ENCODE measurements at places on chromosomes 6 and 20.

DNA sequence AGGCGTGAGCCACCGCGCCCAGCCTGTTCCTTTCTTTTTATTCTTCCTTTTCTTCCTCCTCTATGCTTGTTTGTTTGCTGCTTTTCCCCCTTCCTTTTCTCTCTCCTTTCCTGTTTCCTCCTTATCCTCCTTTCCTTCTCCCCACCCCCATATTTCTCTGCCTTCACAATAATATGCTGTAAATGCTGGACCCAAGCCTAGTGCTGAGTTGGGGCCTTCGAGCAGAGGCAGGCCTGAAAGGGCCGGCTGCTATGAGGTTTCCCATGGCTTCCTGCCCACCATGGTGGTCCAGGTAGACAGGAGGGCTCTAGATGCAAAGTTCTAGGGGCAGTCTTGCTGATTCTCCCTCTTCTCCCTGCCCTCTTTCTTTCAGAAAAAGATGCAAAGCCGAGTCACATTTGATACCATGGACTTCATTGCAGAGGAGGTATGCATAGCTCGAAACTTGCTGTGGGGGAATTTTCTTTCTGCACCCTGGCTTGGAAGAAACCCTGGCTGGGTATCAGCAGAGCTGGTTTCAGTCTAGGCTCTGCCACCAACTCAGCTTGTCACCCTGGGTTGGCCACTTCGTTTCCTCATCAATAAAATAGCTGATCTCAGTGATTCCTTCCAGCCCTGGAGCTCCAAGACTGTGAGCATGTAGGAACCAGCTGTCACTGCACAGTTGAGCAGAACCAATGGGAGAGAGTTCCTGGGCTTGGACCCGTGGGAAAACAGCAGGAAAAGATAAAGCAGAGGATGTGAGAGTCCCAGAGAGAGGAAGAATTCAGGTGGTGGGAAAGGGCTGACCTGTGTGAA, 7.4 kb downstream of the CNBD2 start:
- H3K36me3 ChIP-seq = no peaks in the 10 kb centered on the region
- H3K27me3 ChIP-seq = no peaks in the 10 kb centered on the region
- no peak for DNase-seq
- H3K4me3 ChIP-seq = no peak overlapping the region
- no peaks in the 10 kb centered on the region for H3K4me1 ChIP-seq

- H3K27ac ChIP-seq = no peak overlapping the region
- no peaks in the 10 kb centered on the region for H3K36me3 ChIP-seq
- peaks cover 5% of the 10 kb centered on the region for H3K27me3 ChIP-seq
- no peaks in the 10 kb centered on the region for H3K4me1 ChIP-seq
- no peak for DNase-seq
- no peak overlapping the region for H3K4me3 ChIP-seq
Measured at GRCh38 chr20:20850407-20850806, 138.0 kb upstream of the RALGAPA2 start.

DNA sequence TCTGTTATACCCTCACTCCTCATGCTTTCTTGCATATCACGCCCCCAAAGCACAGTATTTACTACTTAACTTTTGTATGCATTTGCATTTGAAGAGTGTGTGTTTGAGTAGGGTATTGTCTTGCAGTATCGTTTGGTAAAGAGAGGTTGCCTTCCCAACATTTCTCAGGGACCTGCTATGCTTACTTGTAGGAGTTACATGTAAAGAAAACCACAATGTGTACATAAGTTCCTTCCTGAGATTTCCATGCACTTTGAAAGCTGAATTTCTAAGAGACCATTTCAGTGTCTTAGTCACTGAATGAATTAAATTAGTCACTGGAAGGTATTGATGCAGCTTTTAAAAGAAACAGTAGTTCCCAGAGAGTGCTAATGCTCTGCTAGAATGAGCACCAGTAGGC, 159.3 kb upstream of the LAMA2 start:
- H3K27ac ChIP-seq = no peak overlapping the region
- peaks cover 28% of the 10 kb centered on the region for H3K27me3 ChIP-seq
- no peak for DNase-seq
- no peak overlapping the region for H3K4me3 ChIP-seq
- no peaks in the 10 kb centered on the region for H3K36me3 ChIP-seq
- no peaks in the 10 kb centered on the region for H3K4me1 ChIP-seq

- DNase-seq = no peak
- H3K4me1 ChIP-seq = no peaks in the 10 kb centered on the region
- no peak overlapping the region for H3K27ac ChIP-seq
- no peak overlapping the region for H3K4me3 ChIP-seq
- H3K36me3 ChIP-seq = no peaks in the 10 kb centered on the region
Measured at GRCh38 chr6:56691286-56691595, 48.6 kb upstream of the DST start.

DNA sequence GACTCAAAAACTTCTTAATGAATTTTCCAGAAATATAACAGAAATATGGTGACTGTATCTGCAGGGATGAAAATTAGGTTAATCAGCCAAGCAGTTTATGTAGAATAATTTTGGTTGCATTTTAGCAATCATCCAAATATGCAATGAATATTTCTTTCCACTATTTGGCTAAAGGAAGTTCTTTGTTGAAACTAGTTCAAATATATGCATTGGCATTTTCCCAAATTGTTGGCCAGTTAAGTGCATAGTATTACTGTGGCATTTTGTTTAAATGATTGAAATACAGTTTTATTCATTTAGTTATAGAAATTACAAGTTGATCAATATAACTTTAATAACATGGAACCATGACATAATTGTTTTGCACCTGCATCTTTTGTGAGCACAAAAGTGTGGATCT, 115.5 kb downstream of the DOK5 start:
- no peak overlapping the region for H3K4me3 ChIP-seq
- H3K27me3 ChIP-seq = peaks cover 23% of the 10 kb centered on the region
- no peaks in the 10 kb centered on the region for H3K36me3 ChIP-seq
- H3K27ac ChIP-seq = no peak overlapping the region
- no peak for DNase-seq

- peaks cover 2% of the 10 kb centered on the region for H3K36me3 ChIP-seq
- H3K27me3 ChIP-seq = peaks cover 2% of the 10 kb centered on the region
- H3K4me3 ChIP-seq = no peak overlapping the region
- no peak for DNase-seq
Measured at GRCh38 chr6:130796313-130796905, 30.8 kb upstream of the SMLR1 start.

GRCh38 chr6:111474106-111474505, 8.9 kb downstream of the REV3L start:
- peaks cover 49% of the 10 kb centered on the region for H3K4me1 ChIP-seq
- DNase-seq = no peak
- no peaks in the 10 kb centered on the region for H3K27me3 ChIP-seq
- peaks cover 2% of the 10 kb centered on the region for H3K36me3 ChIP-seq
- no peak overlapping the region for H3K27ac ChIP-seq

DNA sequence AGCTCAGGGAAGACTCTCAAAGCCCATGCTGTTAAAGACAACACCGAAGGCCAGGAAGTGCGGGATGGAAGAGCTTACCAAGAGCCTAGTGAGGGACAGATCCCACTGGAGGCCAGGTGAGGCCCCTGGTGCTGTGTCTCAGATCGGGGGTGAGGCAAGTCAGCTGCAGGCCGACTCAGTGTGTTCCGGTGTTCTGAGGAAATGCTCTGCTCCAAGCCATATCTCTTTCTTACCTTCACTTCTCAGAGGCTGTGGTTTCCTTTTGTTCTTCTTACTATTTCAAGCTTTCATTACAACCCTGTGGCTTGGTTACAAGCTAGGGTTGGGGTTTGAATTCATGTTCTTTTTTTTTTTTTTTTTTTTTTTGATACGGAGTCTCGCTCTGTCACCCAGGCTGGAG, 114.3 kb upstream of the ZFP64 start:
- DNase-seq = peak; percentile 49
- no peaks in the 10 kb centered on the region for H3K27me3 ChIP-seq
- no peak overlapping the region for H3K4me3 ChIP-seq
- peak overlapping the region; percentile 45 for H3K27ac ChIP-seq
- H3K36me3 ChIP-seq = no peaks in the 10 kb centered on the region
- peaks cover 56% of the 10 kb centered on the region for H3K4me1 ChIP-seq

DNA sequence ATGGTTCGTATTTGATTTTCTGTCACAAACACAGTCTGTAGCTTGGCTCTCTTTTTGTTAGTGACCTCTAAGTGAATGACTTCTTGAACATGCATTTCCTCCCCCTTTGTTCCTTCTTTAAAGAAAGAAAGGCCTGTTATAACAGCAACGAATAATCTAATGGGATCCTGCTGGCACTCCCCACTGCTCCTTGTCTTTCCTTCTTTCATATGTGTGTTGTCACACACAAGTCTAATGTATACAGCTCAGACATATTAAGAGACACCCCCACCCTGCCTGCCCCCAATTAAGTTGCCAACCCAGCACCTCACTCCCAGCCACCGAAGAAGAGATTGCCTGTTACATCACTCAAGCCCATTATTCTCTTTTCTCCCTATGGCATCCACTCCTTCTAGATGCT, 4.9 kb upstream of the SAMD5 start:
- no peak overlapping the region for H3K4me3 ChIP-seq
- H3K36me3 ChIP-seq = no peaks in the 10 kb centered on the region
- no peak overlapping the region for H3K27ac ChIP-seq
- peaks cover 7% of the 10 kb centered on the region for H3K4me1 ChIP-seq
- no peak for DNase-seq

DNA sequence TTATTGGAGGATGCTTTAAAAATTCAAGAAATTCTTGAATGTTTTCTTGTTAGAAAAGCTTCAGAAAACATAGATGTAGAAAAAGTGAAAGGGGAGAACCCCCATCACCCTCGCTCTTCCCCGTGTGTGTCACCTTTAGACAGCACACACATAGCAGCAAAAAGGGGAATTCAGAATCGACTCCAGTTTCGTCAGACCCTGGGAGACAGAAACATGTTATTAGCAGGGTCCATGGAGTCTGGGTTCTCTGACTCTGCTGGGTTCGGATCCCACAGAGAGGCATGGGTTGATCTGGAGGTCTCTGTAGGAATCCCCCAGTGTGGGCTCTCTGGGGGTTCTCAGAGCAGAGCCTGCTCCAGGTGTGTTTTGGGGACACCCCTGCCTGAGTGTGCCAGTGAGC, 43.7 kb downstream of the ARHGAP40 start:
- H3K27me3 ChIP-seq = peaks cover 34% of the 10 kb centered on the region
- no peaks in the 10 kb centered on the region for H3K36me3 ChIP-seq
- no peak overlapping the region for H3K4me3 ChIP-seq
- peaks cover 7% of the 10 kb centered on the region for H3K4me1 ChIP-seq
- no peak for DNase-seq
- H3K27ac ChIP-seq = no peak overlapping the region

- peak; percentile 73 for DNase-seq
- peaks cover 27% of the 10 kb centered on the region for H3K4me1 ChIP-seq
- H3K27ac ChIP-seq = peak overlapping the region; percentile 40
- H3K27me3 ChIP-seq = no peaks in the 10 kb centered on the region
- H3K4me3 ChIP-seq = no peak overlapping the region
Measured at GRCh38 chr6:134379076-134379475, 61.2 kb upstream of the SGK1 start.

DNA sequence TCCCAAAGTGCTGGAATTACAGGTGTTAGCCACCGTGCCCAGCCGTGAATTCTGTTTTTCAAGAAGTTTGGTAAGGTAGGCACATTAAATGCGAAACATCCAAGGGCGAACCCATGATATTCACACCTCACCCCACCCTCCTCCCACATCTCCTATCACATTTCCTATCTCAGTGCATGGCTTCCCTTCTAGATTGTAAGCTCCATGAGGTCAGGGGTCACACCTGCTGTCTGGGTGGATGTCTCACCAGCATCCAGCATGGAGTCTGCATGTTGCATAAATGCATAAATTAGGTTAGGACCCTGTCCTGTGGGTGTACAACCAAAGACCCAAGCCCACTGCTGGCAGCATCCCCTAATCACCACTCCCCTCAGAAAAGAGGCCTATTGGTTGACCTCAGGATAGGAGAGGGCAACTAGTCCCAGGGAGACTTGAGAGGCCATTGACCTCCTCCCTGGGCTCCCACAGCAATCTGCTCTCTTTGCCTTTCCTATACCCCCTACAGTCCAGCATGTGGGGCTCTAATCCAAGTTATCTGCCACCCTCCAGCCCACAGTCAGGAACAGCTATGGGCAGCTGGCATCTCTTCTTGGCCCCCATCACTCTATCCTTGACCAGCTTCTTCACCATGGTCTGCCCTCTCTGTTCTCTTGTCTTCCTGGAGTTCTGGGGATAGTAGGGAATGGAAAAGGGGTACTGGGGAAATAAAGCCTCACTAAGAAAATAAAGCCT, 4.2 kb downstream of the PRRT1 start:
- H3K27ac ChIP-seq = no peak overlapping the region
- peaks cover 19% of the 10 kb centered on the region for H3K27me3 ChIP-seq
- no peaks in the 10 kb centered on the region for H3K36me3 ChIP-seq
- no peak for DNase-seq

DNA sequence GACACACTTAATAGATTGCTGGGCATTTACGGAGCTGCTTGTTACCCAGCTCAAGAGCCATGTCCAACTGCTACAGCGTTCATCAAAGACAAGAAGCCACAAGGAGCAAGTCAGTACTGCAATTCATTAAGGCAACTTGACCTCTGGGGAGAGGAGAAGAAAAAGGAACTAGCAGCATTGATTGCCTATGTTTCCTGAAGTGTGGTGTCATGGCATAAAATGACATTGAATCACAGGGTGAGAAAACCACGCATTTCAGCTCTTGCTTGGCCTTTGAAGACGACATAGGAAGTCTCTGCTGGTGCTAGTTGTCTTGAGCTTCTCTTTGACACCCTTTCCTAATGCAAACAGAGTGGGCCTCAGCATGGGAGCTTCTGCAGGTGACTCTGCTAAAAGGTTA, 139.1 kb downstream of the CDH26 start:
- H3K27me3 ChIP-seq = peaks cover 2% of the 10 kb centered on the region
- no peak overlapping the region for H3K27ac ChIP-seq
- H3K36me3 ChIP-seq = no peaks in the 10 kb centered on the region
- H3K4me1 ChIP-seq = peaks cover 6% of the 10 kb centered on the region
- no peak for DNase-seq
- H3K4me3 ChIP-seq = no peak overlapping the region

DNA sequence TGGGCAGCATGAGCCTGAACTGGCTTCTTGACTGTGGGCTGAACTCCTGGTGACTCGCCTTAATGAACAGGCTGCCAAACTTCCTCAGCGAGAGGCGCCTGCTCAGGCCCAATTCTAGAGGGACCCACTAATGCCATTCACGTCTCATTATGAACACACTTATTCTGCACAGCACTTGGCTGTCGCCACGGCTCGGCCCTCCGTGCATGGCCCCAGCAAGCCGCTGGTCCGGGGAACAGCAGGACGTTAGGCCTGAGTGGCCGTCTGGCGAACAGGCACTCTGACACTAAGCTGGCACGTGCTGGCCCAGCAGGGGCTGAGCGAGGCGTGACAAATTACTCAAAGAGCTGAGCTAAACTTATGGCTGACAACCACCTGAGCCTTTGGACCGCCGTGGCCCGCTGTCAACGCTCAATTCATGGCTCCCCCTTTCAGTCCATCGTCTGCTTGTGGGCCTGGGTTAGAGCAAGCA, 45.9 kb downstream of the INSM1 start:
- H3K4me1 ChIP-seq = peaks cover 67% of the 10 kb centered on the region
- peaks cover 17% of the 10 kb centered on the region for H3K36me3 ChIP-seq
- H3K27ac ChIP-seq = peak overlapping the region; percentile 92
- H3K4me3 ChIP-seq = no peak overlapping the region
- DNase-seq = no peak

- H3K27ac ChIP-seq = no peak overlapping the region
- no peaks in the 10 kb centered on the region for H3K4me1 ChIP-seq
- no peak overlapping the region for H3K4me3 ChIP-seq
- no peak for DNase-seq
- H3K27me3 ChIP-seq = peaks cover 3% of the 10 kb centered on the region
Measured at GRCh38 chr20:48307277-48307676, 520.5 kb downstream of the PREX1 start.

Data from activated CD4-positive, alpha-beta T cell treated with anti-CD3 and anti-CD28 coated beads for 36 hours (primary cell).